ENCODE measurements at places on chromosomes 1 and 21.

- DNase-seq = no peak
These were observed 30.2 kb downstream of the EYA3 start for GRCh38 chr1:28058168-28058567.

- DNase-seq = peak; percentile 86
These were observed 183.3 kb upstream of the TMEM51 start for GRCh38 chr1:14970115-14970798.

- no peak for DNase-seq
These were observed 585.1 kb downstream of the PTPRC start for GRCh38 chr1:199223936-199224335.

DNA sequence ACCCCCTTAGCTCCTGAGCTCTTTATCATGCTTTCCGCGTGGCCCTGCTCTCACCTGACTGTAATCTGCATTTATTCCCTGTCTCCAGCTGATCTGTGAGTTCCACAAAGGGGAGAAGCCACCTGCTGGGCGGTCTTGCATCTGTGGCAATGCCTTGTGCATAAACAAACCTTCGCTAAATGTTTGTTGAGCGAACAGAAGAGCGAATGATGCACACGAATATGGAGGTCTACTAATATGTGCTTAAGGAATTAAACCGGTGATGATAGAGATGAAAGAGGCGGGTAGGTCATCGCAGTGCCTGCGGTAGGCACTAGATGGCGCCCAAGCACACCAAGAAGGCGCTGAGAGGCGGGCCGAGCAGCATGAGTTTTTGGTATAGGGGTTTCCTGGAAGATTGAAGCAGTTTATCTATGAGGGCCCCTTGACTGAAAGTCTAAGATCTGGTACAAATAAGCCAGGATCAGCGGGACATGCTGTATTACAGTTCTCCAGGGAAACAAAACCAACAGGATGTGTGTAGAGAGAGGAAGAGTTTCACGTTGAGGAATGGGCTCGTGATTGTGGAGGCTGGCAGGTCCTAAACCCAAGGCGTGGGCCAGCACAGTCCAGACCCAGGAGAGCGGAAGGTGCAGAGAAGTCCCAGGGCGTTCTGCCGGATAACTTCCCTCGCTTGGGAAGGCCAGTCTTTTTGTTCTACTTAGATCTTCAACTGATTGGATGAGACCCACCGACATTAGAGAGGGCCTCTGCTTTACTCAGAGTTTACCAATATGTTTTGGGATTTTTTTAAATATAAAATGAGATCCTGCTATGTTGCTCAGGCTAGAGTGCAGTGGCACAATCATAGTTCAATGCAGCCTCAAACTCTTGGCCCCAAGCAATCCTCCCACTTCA is 34.7 kb downstream of the TOMM20 start:
- peak; percentile 77 for DNase-seq

GRCh38 chr1:86788300-86789206 is 84.2 kb downstream of the SH3GLB1 start:
- DNase-seq = no peak

- peak; percentile 34 for DNase-seq
These were observed 19.1 kb upstream of the NCF2 start for GRCh38 chr1:183609313-183609712.

DNA sequence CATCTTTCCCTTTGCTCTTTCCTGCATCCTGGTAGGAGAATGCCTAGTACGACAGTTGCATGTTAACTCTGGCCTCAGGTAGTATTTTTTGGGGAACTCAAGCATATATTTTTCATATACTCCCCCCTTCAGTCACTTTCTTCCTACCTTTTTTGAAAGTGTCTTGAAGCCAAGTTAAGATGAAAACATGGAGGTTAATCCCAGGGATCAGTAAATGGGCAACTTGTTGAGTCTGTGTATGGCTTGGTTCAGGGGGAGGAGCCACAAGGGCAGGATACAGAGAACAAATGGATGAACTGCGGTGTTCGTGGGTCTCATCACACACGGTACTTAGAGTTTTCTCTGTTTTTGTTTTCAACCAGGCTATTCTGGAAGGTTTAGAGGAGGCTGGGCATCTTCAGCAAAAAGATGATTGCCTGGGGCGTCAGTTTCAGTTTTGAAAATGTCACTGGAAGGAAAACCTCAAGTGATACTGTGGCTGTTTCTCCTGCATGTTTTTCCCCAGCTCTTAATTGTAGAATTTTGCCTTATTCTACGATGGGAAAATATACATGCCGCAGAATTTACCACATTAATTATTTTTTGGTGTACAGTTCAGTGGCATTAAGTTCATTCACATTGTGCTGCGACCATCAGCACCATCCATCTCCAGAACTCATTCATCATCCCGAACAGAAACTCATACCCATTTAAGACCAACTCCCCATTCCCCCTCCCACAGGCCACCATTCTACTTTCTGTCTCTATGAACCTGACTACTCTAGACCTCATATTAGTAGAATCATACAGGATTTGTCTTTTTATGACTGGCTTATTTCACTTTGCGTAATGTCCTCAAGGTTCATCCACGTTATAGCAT is 71.5 kb downstream of the MAP10 start:
- DNase-seq = no peak

DNA sequence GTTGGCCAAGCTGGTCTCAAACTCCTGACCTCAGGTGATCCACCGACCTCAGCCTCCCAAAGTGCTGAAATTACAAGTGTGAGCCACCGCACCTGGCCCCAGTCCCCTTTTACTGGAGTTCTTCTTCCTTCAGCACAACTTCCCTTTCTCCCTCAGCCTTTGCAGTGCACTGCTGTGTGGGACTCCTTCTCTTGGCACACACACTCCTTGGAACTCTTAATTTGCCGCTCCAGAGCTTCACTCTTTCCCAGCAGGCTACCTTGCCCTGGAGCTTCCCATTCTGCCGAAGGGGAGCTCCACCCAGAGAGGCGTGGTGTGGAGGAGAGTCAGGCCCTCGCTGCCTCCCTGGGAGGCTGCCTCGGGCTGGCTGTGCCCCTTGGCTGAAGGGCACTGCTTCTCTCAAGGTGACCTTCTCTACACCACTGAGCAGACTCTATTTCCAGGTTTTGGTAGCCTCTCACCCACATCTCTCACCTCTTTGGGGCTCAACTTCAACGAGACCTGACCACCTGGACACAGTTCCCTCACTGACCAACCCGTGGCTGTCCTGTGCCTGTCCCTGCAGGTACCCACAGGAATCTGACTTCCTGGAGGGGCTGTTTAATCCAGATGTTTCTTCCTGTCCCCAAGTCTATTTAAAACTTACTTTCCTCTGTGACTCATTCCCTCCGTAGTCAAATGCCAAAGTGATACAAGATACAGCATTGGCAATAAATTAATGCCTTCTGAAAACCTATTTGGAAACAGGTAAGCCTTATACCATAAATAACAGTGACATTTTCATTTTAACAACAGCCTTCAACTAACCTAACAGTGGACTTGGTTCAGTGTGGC is 227.3 kb upstream of the KIAA0040 start:
- no peak for DNase-seq

DNA sequence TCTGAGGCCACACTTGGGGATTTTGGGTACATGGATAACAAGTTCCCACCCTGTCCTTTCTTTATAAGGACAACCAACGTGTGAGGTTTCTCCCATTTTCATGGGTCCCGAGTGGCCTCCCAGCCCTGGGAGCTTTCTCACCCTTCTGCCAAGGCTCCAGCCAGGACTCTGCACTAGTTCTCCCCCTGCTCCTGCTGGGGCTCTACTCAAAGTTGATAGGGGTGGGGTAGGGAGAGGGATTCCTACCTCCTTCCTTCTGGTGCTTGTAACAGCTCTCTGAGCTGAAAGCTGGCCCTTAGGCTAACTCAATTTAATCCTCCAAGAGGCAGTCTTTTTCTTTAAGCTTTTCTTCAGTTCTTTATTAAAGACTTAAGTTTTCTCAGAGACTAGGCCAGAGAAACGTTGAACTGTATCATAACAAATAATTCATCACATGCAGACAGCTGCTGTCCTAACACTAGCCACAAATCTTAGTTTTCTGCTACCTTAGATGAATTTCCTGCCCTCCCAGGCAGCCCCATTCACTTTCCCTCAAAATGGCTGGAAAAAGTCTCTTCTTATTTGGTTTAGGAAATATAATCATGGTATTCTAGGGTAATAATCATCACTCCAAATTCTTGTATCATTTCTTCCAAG is 22.4 kb upstream of the DR1 start:
- DNase-seq = no peak

- no peak for DNase-seq
These were observed 170.9 kb downstream of the COL11A1 start for GRCh38 chr1:102937401-102937800.

DNA sequence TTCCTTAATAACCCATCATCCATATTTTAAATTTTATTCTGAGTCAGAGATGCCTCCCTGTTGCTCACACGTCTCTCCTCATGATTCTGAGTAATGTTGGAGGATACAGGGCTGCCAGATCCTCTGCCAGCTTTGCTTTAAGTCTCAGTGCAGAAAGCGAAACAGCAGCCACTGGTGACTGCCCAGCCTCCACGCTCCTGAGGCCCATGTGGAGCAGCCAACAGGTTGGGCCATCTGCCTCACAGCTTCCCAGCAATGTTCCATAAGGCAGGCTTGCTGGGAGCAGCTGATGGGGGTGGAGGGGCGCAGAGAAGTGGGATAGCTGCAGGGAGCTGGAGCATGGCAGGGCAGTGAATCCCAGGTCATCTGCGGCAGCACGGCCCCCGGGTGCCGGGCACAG is 104.2 kb downstream of the IGSF21 start:
- DNase-seq = no peak

DNA sequence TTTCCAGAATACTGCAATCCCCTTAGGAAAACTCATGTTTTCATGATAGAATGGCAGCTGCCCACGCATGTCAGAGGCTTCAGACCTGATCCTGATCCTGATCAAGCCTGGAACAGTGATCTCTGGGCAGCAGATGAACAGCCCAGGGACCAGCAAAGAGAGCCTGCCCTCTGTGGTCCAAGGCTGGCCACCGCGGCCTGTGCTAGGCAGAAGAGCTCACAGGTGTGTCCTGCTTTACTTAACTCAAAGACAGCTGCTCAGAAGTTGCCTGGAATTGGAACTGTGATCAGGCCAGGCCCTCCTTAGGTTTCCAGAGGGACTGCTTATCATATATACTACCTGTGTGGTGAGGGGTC is 21.2 kb upstream of the BCAR3 start:
- DNase-seq = no peak

GRCh38 chr1:30659702-30660101 is 63.7 kb downstream of the MATN1 start:
- DNase-seq = no peak

GRCh38 chr1:172895050-172895460 is 155.7 kb downstream of the TNFSF18 start:
- no peak for DNase-seq

DNA sequence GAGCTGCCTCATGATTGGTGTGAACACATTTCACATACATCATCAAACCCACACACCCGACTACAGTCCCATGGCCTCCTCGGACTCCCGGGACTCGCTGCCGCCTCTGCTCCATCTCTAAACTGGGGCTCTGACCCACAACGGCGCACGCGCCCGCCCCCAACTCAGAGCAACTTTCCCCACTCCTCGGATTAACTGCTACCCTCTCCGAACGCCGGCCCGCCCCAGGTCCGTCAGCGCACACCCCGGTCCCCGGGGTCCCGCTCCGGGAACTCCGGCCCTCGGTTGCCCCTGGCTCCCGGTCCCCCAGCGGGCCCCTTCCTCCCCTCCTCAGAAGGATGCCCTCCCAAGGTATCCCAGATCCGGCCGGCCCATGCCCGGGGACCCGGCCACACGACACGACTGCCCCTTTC is 740 bp downstream of the DSTYK start:
- peak; percentile 47 for DNase-seq

DNA sequence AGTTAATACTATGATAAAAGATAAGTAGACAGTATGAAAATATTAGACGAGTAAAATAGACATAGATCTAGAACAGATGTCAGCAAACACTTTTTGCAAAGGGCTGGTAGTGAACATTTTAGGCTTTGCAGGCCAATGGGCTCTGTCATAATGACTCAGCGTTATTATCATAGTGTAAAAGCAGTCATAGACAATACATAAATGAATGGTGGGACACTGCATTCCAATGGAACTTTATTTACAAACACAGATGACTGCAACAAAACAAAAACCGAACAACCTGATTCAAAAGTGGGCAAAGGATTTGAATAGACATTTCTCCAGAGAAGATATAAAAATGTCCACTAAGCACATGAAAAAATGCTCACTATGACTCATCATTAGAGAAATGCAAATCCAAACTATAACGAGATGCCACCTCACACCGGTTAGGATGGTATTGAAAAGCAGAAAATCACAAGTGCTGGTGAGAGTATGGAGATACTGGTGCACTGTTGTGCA is 7.3 kb downstream of the GSTM5 start:
- no peak for DNase-seq

DNA sequence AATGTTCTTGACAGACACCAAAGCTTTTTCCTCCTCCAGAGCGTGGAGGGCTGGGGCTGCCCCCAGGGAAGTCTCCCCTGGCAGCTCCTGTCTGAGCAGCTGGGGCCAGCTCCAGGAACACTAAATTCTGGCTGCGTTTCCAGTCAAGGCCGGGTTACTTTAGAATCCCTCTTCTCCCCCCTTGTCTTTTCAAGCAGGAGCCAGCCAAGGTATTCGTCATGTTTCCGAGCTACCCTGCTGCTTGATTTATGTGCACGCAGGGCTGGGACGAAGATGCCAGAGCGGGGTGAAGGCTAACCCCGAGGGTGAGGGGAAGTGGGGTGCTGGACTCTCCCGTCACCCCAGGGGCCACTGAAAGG is 68.1 kb upstream of the ANGPTL1 start:
- peak; percentile 43 for DNase-seq

DNA sequence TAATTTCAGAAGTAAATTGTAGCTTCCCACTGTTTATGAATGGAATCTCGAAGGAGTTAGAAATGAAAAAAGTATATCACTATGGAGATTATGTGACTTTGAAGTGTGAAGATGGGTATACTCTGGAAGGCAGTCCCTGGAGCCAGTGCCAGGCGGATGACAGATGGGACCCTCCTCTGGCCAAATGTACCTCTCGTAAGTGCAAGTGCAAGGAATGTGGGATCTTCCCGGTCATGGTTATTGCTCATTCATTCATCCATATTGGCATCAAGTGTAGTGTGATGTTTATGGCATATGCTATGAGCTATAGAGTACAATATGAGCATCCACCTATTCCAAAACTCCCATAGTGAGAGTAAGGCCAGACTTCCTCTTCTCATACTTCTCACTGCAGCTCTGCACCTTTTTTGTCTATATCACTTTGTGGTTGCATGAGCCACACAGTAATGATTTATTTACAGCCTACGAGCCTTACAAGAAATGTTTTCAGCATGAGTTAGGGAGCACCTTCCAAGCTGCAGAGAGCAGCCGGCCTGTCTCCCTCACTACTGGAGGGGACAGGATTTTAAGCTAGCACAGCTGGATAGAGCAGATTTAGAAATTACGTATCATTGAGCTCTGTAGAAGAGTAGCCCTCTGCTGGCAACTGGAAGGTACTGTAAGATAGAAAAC is 24.9 kb upstream of the CR1L start:
- DNase-seq = peak; percentile 43

- no peak for DNase-seq
These were observed 70.5 kb downstream of the MRPL39 start for GRCh38 chr21:25536752-25537151.

- DNase-seq = peak; percentile 11
These were observed 468.1 kb upstream of the PTBP2 start for GRCh38 chr1:96253246-96254035.

Data from AG08396 (cell line).